Liver (tissue), 10 donors: ENCODE measurements at places on chromosomes 16 and 17.

GRCh38 chr16:76650582-76650981 is 373.4 kb downstream of the CNTNAP4 start:
- no peak for DNase-seq

GRCh38 chr16:788399-789126 is at the start of gene CHTF18:
TSS of gene CHTF18 (plus strand) at chr16:788620. CDS start at chr16:788685, 65 bp downstream.
- DNase-seq = peak; percentile 97

DNA sequence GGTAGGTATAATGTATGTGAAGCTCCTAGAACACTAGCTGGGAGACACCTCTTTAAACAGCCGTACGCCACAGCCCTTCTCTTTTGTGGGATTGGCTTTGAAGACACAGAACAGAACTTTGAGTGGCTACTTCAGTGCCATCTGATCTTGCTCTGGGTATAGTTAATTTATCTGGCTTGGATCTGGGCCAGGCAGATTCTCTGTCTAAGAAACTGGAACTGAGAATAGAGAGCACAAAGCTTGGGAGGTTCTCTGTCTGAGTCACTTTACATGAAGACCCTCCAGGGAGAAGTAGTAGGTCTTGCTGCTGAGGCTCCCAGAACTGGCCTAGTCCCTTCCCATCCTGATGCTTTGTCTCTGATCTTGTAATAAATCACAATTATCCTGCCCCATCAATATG is 721.0 kb upstream of the KIF2B start:
- DNase-seq = no peak

GRCh38 chr16:84526794-84527531 is 22.5 kb upstream of the MEAK7 start:
- no peak for DNase-seq

- no peak for DNase-seq
Measured at GRCh38 chr17:40910441-40910841, 25.4 kb upstream of the KRT20 start.

DNA sequence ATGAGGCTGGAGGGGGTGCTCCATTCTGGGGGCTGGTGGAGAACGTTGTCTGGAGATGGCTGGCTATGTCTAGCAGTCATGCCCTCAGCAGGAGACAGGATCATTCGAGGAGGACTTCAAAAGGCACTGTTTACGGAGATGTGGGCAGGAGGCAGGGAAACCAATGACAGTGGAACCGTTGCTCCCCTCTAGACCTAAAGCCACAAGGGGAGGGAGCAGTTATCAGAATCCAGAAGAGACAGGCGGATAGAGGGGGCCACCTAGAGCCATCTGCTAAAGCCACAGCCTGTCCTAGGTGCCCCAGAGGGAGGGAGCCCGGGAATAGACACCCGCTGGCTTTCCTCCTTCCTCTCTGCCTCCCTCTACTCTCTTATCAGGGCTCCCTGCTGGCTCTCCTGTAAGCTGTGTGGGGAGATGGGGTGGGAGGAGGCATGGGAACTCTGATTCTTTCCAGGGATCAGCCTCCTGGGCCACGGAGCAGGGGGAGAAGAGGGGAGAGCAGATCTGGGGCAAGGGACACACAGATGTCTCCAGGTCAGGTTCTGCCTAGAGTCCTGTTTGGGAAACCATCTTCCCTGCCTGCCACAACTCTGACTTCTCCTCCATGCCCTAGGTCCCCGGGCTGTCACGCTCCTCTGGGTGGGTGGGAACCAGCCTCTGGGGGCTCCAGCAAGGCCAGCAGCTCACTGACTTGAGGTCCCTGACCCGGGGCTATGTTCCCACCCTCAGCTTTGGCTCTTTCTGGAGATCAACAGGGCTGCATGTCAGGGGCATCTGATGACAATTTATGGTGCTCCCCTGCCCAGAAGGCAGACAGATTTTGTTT is 42.3 kb downstream of the IRX3 start:
- DNase-seq = no peak

GRCh38 chr16:22924492-22924891 is 110.5 kb downstream of the HS3ST2 start:
- no peak for DNase-seq

GRCh38 chr17:34118564-34118963 is 136.5 kb upstream of the CCL2 start:
- no peak for DNase-seq

- no peak for DNase-seq
Measured at GRCh38 chr17:74307984-74308773, 17.8 kb upstream of the KIF19 start.

DNA sequence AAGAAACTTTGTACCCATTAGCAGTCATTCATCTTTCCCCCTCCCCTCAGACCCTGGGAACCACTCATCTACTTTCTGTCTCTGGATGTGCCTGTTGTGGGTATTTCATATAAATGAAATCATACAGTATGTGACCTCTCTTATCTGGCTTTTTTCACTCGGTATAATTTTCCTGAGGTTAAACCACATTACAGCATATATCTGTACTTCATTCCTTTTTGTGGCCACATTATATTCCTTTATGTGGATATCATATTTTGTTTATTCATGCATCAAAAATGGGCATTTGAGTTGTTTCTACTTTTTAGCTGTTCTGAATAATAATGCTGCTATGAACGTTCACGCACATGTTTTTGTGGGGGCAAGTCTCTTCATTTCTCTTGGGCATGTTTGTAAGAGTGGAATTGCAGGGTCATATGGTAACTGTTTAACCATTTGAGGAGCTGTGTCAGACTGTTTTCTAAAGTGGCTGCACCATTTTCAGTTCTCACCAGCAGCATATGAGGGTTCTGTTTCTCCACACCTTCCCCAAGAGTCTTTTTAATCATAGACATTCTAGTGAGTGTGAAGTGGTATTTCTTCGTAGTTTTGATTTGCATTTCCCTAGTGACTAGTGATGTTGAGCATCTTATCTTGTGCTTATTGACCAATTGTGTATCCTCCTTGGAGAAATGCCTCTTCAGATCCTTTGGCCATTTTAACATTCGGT is 3.8 kb downstream of the SNX29 start:
- DNase-seq = no peak

DNA sequence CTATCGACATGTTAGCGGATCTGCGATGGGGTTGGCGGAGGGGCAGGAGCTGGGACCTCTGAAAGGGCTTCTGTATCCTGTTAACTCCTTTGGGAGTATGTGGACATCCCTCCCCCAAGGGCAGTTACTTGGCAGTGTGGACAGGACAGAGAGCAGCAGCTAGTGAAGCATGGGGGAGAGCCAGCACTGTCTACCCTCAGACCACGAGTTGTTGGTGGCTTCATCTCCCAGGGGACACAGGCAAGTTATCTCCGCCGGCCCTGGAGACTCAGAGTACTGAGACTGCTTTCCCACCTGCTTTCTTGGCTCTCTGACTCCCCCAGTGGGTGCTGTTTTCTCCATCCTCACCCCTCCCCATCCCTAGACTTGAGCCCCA is 5.3 kb upstream of the GFAP start:
- DNase-seq = no peak

DNA sequence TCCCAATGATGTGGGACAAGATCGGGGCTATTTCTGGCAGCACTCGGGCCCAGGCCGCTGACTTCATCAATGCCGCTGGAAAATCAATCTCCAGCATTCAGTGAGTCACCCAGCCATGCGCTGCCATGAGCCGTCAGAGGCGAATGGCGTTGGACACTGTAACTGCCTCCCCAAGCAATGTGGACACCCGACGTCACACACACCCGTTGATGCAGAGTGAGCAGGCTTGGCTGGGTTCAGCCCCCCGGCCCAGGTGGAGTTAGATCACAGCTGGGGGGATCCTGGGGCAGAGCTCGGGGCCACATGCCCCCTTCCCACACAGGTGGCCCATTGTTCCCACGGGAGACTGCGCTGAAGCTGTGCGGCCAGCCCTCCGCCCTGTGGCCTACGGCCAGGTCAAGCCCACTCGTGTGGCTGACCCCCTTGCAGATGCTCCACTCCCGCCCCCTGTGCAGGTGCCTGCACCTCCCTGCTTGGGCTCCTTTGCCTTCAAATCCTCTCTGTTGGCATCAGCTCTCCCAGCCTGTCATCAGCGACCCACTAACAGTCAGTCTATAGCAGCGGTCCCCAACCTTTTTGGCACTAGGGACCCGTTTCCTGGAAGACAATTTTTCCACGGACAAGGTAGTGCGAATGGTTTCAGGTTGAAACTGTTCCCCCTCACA is 89.9 kb downstream of the TBC1D16 start:
- no peak for DNase-seq

GRCh38 chr17:34099859-34100515 is 155.1 kb upstream of the CCL2 start:
- DNase-seq = no peak

DNA sequence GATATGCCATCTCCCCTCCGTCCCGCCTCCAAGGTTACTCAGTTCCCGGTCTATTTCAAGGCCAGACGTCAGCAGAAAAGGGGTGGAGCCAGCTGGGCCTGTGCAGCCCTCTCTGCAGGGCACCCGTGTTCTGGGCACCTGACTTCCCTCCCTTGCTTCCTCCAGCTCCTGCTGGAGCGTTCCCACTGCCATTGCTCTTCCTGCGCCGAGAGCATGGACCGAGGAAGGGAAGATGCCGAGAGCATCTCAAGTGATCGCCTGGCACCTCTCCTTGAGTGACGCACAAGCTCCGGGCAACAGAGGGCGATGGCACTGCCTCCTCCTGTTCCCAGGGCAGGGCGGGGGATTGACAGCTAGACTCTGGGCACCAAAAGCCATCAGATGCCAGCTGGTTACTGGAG is 29.4 kb upstream of the NAT9 start:
- no peak for DNase-seq

DNA sequence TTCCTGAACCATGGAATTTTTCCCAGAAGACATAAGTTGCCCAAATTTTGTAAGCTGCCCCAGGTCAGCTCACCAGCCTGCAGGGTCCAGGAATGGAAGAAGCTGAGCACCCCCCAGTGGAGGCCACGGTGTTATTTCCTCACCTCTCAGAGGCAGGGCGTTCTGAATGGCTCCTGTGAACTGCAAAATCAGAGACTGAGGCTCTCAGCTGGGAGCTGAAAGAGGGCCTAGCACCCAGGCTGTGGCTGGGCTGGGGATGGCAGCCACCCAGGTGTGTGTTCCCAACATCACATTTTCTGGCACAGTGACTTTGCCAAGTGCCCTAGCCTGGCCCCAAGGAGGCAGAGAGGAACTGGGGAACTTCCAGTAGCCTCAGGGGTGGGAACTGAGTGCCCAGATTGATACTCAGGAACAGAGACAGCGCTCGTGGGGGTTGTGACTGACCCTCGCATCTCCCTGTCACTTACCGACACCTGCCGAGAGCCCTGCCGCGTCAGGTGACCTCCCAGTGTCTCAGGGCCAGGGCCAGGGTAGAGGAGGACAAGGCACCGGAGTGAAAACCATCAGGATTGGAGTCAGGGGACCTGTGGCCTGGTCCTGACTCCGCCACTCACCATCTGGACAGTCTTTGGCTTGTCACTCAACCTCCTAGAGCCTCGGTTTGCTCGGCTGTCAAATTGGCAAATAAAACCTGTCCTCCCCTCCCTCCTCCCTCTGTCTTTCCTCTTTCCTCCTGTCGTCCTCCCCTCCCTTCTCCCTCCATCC is 11.3 kb downstream of the CACNG4 start:
- DNase-seq = no peak

GRCh38 chr16:73543970-73544599 is 496.2 kb upstream of the ZFHX3 start:
- DNase-seq = no peak

- no peak for DNase-seq
Measured at GRCh38 chr16:86707581-86707980, 129.2 kb downstream of the FOXL1 start.
